Naive thymus-derived CD8-positive, alpha-beta T cell (primary cell): ENCODE measurements at places on chromosomes 7 and 10. TPM values are rescaled to one million over a fixed set of nuclear protein-coding genes. Genes with fewer than 3 reads are reported as not detected.

Gene PNLIPRP1
- total RNA-seq, result not detected

Gene CRHR2
- not detected for total RNA-seq

Gene CCSER2
- total RNA-seq, result 95.5 TPM

Gene CNTNAP2
- total RNA-seq, result 1.2 TPM

Gene KIAA1549
- 0.39 TPM for total RNA-seq

Gene RPS24
- 2,273 TPM for total RNA-seq

Gene AASS
- total RNA-seq, result 4.3 TPM

Gene TRIM50
- 0.25 TPM for total RNA-seq

Gene PVRIG
- total RNA-seq, result 83.8 TPM

- DNase-seq, result no peak
These were observed 29.3 kb upstream of the PDCD4 start for GRCh38 chr10:110842326-110842904.

DNA sequence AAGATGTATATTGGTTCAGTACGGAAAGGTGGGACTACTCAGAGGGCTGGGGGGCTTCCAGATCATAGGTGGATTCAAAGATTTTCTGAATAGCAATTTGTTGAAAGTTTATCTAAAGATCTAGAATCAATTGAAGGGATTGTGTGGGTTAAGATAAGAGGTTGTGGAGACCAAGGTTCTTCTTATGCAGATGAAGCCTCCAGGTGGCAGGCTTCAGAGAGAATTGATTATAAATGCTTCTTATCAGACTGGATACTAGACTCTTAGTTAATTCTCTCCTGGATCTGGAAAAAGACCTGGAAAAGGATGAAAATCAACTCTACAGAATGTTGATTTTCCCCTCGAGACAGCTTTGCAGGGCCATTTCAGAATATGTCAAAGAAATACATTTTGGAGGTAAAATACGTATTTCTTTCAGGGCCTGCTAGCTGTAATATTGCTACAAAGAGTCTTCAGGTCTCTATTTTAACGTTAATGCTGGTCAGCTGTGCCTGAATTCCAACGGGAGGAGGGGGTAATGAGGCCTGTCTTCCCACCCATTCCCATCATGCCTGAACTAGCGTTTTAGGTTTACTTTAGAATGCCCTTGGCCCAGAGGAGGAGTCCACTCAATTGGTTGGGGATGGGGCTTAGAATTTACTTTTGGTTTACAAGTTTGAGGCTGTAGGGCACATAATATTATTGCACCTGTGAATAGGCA is 12.8 kb upstream of the GPR15LG start:
- DNase-seq, result no peak

DNA sequence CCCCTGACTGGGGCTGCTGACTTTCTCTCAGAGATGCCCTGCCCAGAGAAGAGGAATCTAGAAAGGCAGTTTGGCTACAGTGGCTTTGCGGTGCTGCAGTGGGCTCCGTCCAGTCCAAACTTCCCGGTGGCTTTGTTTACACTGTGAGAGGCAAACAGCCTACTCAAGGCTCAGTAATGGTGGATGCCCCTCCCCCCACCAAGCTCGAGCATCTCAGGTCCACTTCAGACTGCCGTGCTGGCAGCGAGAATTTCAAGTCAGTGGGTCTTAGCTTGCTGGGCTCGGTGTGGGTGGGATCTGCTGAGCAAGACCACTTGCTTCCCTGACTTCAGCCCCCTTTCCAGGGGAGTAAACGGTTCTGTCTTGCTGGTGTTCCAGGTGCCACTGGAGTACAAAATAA is 734.5 kb upstream of the LRRN3 start:
- DNase-seq, result no peak

GRCh38 chr7:121530227-121531174 is 134.4 kb upstream of the FAM3C start:
- DNase-seq, result no peak

DNA sequence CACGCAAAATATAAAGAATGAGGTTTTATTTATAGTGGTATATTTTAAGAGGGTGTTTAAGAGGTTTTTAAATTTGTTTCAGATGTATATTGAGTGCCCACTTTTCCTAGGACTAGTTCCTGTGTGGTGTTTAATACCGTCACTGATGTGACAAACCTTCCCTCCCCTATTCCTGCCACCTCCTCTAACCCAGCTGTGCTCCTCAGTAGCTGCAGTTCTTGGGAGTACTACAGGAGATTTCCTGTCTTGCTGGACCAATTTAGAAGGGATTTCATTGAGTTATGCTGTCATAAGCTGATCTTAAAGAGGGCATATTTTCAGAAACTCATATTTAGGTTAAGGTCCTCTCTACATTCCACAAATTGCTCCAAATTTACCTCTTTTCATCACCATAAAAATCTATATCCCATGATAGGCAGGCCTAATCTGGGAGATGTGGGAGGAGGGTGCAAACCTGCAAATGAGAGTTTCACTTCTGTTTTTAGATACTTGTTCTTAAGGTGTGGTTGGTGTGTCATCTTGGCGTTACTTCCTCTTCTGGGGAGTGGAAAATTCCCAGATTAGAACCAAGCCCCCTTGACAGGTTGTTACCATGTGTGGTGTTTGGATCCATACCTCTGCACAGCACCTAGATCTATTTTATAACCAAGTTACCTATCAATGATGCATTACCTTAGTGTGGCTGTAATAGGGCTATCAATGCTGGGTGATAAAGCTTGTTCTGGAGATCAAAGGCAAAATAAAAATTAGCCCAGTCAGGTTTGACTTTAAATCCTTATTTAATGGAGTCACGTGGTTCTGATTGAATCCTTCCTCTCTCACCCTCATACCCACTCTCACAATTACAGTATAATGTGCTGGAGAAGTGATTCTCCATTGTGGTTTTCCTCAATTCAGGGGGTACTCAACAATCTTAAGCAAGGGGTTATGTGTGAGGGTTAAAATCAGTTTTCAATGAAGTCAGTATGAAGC is 141.1 kb downstream of the CDK14 start:
- DNase-seq, result no peak

DNA sequence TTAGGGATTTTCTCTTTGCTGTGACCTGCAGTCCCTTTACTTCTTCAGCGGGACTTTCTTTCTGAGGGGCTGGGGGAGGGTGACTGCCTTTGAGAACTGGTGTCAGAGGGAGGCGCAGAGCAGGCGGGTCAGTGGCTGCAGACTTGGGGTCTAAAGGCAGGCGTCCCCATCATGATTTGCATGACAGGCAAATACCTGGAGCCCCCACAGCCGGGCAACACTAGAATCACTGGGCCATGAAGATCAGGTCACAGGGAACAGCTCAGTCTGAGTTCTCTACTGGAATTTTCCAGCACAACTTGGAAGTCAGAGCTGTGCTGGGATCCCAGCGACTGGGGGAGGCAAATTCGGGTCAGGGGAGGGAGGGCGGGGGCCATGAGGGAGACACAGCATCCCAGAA is 29.2 kb upstream of the PITRM1 start:
- no peak for DNase-seq

DNA sequence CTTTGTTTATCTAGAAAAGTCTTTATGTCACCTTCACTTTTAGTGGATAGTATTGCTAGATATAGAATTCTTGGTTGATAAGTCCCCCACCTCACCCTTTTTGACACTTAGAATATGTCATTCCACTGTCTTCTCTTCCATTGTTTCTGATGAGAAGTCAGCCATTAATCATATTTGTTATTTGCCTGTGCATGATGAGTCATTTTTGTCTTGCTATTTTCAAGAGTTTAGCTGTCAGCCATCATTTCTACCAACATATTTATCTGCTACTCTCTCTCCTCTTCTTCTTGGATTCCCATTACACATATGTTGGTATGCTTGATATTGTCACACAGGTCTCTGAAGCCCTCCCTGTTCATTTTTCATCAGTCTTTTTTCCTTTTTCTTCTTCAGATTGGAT is 160.8 kb upstream of the TCF7L2 start:
- DNase-seq, result no peak

DNA sequence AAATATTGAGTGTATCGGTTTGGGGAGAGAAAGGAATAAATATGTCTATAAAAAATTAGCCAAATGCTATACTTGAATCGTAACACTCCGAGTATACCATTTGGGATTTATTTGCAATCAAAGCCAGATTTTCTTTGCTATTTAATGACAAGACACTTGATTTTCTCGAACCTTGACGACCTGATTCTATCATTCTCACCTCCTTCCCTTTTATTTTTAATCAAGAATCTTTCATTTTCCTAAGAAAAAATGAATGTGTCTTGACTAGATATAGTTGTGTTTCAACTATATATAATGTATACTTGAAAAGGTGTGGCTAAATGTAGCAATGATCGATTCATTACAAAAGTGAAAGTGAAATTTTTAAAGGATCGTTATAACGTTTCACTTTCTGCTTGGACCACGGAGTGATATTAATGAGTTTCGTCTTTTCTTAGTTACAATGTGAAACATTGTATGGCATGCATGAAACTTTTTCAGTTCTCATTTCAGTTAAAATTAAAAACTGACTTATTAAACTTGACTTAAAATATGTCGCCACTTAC is 562 bp downstream of the NUB1 start:
- DNase-seq, result peak; percentile 37

- no peak for DNase-seq
These were observed 5.7 kb upstream of the DYNC2I1 start for GRCh38 chr7:158850545-158851102.

DNA sequence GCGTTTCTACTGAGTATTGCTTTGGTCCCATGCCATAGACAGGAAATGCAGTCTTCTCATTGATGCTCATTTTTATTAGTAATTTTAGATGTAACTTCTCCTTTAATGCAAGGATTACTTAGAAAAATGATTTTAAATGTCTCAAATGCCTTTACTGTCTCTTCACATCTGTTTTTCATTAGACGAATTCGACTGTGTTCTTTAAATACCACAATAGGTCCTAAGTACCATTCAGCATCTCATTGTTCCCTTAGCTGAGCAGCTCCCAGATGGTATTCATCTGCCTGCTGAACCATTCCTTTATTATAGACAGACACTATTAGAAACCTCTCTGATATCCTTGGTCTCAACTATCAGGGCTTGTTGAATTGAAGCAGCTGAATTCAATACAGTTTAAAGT is 113.6 kb downstream of the LSMEM1 start:
- DNase-seq, result no peak

DNA sequence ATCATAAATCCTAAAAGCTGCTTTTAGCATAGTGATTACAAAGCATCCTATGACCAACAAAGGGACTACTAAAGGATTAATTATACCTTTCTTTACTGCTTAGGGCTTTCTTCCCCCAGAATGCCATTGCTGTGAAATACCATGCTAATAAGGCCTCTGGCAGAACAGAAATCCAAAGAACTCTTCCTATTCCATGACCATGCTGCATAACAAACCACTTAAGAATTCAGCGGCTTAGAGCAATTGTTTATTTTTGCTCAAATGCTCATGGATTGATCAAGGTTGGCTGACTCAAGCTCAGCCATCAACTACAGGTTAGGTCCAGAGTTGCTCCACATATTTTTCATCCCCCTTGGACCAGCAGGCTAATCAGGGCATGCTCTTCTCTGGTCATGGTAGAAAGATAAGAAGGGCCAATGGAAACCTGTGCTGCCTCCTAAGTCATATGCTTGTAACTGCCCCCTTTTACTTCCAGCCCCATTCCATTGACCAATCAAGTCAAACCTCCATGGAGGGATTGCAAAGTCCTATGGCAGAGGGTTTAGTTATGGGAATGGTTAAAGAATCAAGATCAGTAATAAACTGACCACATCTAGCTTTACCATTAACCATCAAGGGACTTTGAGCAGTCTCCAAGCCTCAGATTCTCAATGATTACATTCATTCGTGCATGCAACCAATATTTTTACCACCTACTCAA is 244.4 kb upstream of the FZD1 start:
- no peak for DNase-seq

- no peak for DNase-seq
These were observed 4.1 kb upstream of the LIPN start for GRCh38 chr10:88755753-88756152.

- DNase-seq, result no peak
These were observed 48.3 kb upstream of the SEPHS1 start for GRCh38 chr10:13396369-13396768.

- DNase-seq, result no peak
These were observed 288.9 kb downstream of the BBS9 start for GRCh38 chr7:33418251-33418701.

DNA sequence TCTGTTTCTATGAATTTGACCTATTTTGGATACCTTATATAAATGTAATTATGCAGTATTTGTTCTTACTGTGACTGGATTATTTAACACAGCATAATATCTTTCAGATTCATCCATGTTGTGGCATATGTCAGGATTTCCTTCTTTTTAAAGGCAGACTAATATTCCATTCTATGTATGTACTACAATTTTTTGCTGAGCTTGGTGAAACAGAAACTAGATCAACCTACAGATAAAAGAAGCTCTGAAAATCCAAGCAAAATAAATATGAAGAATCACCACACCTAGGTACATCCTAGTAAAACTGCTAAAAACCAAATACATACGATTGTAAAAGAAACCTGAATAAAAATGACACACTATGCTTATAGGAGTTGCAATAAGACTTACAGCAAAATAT is 300.5 kb downstream of the HTR7 start:
- DNase-seq, result no peak

- DNase-seq, result peak; percentile 10
These were observed 991 bp downstream of the SEMA4G start for GRCh38 chr10:100970076-100970913.

- DNase-seq, result no peak
These were observed 593 bp upstream of the CUX1 start for GRCh38 chr7:101816595-101817470.

GRCh38 chr7:16004702-16005101 is 318.2 kb upstream of the MEOX2 start:
- DNase-seq, result no peak

- no peak for DNase-seq
These were observed 66.7 kb downstream of the PARD3 start for GRCh38 chr10:34748357-34748756.

DNA sequence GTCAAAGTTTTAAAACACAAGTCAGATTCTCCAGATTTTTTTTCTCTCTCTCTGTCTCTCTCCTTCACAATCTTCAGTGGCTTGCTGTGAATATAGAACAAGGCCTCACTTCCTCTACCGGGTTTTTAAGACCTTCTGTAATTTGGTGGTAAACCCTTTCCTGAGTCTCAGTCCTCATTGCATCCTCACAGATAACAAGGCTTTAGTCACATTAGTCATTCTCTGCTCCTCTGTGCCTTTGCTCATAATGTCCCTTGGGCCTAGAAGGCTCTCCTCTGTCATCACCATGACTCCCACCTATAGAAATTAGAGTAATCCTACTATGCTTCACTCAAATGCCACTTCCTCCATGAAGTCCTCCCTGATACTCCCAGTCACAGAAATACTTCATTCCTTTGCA is 172.7 kb upstream of the HPS1 start:
- DNase-seq, result no peak

DNA sequence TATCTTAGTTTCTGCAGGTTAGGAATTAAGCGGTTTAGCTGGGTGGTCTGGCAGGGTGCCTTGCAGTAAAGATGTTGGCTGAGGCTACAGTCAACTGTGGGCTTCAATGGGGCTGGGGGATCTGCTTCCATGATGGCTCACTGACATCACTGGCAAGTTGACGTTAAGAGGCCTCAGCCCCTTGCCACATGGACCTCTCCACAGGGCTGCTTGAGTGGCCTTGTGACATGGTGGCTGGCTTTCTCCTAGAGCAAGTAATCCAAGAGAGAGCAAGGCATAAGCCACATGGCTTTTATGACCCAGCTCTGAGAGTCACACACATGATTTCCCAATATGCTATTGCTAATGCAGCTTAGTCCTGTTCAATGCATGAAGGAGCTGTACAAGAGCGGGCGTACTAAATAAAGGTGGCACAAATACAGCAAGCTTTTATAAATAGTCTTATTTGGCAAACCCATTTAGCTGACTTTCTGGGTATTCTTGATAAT is 109.1 kb downstream of the SEPTIN7 start:
- no peak for DNase-seq
